ENCODE measurements at places on chromosomes 12 and 14.

- no peak for DNase-seq
Observed at GRCh38 chr12:105401198-105401597, 70.7 kb downstream of the C12orf75 start.

DNA sequence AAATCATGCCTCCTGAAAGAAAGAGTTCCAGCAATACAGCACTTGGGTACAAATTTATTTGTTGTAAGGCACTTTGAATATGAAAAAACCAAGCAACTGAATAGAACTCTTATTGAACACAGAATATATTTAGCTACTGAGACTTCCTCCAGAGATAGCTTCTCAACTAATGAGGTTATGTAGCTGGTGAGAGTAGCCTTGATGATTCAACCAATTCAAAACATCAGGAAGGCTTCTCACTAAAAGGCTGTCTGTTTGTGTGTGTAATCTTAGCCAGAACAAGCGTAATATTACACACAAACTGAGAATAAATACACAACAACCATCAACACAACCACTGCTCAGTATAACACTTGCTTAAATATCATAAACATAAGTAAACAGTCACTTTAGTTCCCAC lies 20.4 kb downstream of the EIF2B2 start:
- no peak for DNase-seq

GRCh38 chr12:101287357-101287756 lies 7.5 kb downstream of the UTP20 start:
- DNase-seq, result no peak

DNA sequence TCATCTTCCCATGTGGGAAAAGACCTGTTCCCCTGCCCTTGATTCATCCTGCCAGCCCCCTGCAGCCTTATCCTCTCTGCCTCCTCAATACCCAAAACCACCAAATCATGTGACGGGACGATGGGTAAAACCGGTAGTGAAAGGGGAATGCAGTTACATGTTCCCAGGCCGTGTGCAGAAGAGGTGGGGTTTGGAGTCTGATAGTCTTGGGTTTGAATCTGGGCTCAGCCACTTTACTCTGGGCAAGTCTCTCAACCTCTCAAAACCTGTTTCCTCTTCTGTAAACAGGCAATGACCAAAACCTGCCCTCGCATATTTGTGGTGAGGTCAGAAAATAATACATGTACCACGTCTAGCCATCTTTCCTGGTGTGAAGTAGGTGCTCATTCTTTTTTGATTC lies 123.0 kb downstream of the PLXNC1 start:
- no peak for DNase-seq

Data from H54 (cell line).